ENCODE measurements at places on chromosomes 11 and 22.

DNA sequence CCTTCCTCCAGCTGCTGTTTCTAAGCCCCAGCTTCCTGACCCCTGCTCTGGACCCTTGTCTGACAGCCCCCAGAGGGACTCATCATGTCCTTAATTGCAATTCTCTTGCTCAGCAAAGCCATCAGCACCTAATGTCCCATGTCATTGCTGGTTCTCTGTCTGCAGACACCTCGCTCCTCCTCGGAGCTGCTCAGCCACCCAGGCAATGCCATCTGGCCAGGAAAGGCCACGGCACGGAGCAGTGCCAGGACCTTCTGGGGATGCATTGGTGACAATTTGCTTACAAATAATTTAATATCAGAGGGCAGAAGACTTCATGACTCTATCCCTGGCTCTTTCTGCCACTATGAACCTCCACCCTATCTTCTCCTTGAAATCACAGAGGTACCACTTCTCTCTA, 107.0 kb upstream of the THY1 start:
- no peak for DNase-seq

DNA sequence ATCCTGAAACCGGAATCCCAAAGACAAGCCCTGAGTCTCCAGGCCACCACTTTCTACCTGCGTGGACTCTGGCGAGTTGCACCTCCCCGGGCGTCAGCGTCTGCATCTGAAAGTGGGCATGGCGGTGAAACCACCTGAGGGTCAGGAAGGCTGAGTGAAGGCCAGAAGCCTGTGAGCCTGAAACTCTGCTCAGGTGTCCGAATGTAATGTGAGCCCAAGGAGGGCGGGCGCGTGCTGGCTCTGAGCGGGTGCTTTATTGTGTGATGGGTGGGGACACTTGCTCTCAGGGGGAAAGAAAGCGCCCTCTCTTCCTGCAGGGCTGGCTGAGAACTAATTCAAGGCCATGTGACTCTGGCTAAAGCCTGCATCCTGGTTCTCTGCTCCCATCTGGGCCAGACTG, 135.6 kb downstream of the ST3GAL4 start:
- no peak for DNase-seq

DNA sequence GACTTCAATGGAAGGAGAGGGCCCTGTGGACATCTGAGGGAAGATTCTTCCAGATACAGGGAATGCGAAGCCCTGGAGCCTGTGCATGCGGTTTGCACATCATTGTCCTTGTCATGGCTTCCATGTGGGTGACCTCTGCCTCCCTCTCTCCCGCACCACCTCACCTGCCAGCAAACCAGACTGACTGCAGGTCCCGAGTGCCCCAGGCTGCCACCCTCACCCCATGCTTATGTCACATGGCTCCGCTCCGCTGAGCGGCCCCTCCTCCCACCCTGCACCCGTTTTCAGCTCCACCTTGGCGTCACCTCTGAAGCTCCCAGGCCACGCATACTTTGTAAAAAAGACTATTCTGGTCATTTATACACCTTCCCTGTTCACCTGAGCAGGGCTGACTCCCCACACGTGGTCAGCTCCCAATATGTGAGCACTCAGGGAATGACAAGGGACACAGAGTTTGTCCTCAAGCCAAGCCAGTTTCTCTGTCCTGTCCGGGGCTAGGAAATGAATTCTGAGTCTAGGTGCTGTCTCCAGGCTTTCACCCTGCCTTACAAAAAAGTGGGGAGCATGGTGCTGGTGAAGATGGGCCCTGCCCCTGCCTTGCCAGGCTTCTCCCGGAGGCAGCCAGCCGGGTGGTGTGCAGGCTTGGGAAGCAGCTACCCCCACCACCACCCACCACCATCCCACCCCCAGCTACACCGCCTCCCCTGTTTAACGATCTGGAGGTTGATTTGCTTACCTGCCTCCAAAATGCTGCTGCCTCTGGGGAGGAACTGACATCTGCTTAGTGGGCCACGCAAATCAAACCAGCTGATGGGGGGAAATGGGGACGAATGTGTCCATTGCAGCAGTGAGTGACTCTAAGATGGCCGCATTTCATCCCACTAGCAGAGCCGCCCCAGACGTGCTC, 32.7 kb downstream of the FAM83F start:
- no peak for DNase-seq

GRCh38 chr11:12787847-12788246, 113.6 kb downstream of the TEAD1 start:
- DNase-seq = no peak

DNA sequence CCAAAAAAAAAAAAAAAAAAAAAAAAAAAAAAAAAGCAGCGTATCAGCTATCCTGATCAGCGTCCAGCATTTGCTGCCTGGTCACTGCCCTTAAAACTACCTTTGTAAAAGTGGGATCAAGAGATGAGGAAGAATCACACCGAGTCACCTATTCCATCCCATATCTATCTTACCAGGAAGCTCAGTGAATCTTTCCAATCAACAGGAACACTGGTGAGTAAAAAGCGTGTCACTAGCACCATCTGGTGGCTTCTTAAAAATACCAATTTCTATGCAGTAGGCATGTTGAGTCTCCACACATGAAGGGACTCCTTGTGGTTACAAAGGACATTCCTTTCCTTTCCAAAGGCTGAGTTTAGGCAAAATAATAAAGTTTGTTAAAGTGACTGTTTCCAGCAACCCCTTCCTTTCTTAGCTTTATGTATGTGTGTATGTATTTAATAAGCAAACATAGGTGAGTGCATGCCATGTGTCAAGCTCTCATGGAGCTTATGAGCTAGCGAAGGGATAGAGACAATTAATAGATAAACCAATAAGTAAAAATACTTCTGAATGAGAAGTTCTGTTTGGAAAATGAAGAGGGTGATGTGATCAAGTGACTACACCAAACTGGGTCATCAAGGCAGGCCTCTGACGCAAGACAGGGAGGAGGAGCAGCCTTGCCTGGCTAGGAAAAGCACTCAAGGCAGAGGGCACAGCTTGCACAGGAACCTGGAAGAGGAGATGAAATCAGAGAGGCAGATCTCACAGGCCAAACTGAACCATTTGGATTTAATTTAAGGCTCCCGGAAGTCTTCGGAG, 13.9 kb upstream of the TP53AIP1 start:
- peak; percentile 49 for DNase-seq

- DNase-seq = no peak
Measured at GRCh38 chr11:57134284-57134683, 47.5 kb upstream of the LRRC55 start.

DNA sequence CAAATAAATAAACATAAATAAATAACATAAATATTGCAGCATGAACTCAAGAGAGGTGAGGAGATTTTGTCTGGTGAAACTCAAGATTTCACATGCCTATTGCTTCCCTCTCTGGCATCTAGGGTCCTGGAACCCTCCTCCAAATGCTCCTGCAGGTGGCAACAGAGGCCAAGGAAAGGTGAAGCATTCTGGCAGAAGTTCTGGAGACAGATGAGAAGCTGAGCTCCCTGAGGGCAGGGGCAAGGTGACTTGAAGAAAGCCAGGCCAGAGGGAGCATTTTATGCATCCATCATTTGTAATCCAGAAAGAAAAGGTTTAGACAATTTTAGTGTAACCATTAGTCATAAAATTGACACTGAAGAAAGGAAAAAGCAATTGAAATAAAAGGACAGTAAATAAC, 64.9 kb downstream of the ENDOD1 start:
- peak; percentile 73 for DNase-seq

DNA sequence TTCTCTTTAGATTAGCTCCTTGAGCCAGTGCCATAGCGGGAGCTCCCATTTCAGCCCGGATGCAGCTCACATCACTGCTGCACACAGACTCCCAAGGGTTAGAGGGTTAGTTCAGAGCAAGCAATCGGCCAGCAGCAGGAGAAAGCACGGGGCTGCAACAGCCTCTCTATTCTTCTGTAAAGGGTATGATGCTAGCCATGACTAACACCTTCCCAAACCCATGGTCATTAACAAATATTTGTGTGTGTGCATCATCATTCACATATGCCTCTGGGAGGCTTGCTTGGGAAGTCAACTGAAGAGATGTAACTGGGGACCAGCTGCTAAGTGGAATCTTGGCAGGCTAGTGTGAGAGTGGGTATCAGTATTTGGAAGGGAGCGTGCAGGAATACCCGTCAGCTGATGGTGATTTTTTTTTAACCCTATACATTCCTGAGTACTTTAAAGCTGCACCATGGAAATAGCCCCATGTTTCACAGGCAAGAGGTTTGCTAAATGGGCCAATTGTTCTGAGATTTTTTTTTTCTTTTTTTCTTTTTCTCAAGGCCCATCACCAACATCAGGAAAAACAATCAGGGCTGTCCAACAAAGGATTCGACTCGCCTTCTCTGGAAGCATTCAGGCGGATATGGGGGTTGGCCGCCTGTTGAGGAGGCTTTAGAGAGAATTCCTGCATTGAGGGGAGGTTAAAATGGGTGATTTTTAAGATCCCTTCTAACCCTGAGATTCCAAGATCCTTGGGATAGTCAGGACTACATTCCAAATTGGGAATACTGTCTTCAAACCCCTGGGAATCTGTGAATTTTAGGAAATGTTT, 33.2 kb upstream of the CCDC89 start:
- DNase-seq = no peak
